Activated CD4-positive, CD25-positive, alpha-beta regulatory T cell treated with anti-CD3 and anti-CD28 coated beads, Interleukin-2, amount 50 U/mL, for 24 hours (primary cell): ENCODE measurements at places on chromosomes 16 and 17.

DNA sequence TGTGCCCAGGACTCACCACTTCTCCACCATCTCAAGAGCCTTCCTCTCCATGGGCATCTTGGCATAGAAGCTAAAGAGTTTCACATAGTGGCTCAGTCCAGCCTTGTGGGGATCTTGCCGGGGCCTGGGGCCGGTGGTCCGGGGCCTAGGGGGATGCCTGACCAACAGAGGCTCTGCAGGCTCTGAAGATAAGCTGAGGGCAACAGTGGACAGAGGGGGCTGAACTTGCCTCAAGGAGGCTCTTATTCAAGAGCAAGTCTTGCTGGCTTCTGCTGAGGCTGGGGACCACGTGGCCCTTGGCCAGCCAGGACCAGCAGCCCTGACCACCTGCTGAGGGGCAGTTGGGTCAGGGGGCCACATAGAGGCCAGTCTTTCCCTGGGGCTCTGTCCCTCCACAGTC lies 13.5 kb upstream of the THAP11 start:
- no peak for ATAC-seq

- ATAC-seq, result no peak
Measured at GRCh38 chr16:962366-962765, 8.4 kb downstream of the LMF1 start.

- no peak for ATAC-seq
Measured at GRCh38 chr16:24689128-24689527, 40.3 kb upstream of the TNRC6A start.

DNA sequence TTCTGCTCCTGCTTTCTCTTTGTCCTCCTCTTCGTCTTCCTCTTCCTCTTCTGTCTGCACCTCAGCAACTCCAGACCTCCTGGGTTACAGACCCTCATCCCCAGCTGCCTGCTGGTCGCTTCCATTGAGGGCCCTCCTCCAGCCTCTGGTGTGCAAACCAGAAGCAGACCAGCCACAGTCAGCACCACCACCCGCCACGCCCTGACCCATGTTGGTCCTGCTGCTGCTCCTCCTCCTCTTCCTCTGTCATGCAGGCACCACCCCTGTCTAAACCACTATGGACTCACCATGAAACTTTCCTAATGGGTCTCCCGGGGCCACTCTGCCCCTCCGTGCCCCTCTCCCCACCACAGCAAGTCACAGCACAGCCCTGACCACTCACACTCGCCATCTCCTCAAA lies 11.4 kb upstream of the OGFOD3 start:
- no peak for ATAC-seq

GRCh38 chr17:50133769-50134099 lies 3.8 kb upstream of the SAMD14 start:
- ATAC-seq, result no peak

- ATAC-seq, result no peak
Measured at GRCh38 chr16:65660390-65660789, 538.5 kb upstream of the CDH11 start.

DNA sequence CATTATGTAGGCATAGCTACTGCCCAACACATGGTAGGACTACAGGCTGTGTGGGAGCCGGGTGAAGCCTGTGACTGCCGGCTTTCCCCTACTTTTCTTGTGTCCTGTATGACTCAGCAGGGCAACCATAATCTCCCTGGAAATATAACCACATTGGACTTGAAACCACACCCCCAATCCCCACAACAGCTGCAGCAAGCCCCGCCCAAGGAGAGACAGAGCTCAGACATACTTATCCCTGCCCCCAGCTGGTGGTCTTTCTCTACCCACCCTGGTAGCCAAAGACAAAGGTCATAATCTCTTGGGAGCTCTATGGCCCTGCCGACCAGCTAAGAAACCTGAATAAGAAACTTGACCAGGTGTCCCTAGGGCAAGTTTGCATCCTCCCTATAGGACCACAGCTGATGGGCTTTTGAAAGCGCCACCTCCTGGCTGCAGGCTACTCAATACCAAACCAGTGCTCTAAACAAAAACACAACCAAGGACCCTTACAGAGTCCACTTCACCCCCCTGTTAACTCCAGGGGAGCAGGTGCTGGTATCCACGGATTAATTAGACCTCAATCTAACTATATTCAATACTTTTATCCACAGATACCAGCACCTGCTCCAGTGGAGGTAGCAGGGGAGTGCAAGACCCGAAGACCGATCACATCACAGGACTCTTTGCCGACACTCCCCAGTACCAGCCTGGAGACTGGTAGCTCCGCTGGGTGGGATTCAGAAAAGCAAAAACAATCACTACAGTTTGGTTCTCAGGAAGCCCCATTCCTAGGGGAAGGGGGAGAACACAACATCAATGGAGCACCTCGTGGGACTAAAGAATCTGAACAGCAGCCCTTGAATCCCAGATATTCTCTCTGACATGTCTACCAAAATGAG lies 91.2 kb downstream of the IRX5 start:
- ATAC-seq, result no peak

- ATAC-seq, result no peak
Measured at GRCh38 chr16:75318737-75319136, 67.3 kb upstream of the BCAR1 start.

DNA sequence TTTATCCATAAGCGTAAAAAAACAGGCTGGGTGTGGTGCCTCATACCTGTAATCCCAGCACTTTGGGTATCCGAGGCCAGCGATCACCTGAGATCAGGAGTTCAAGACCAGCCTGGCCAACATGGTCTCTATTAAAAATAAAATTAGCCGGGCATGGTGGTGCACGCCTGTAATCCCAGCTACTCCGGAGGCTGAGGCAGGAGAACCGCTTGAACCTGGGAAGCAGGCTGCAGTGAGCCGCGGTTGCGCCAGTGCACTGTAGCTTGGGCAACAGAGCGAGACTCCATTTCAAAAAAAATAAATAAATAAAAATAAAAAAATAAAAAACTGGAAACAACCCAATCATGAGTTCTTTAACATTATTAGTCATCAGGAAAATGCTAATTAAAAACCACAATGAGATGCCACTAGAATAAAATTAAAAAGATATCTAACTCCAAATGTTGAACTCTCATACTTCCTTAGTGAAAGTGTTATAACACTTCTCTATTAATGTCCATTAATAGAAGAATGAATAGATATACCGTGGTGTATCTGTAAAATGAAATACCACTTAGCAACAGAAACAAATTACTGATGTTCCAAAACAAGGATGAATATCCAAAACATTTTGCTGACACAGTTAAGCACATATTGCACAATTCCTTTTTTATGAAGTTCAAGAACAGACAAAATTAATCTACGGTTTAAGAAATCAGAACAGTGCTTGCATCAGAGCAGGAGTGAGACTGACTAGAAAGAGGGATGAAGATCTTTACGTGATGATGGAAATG lies 13.1 kb downstream of the MPHOSPH6 start:
- ATAC-seq, result no peak
